DMS79 treated with DMSO at 0.1 percent for 48 hours (cell line): ENCODE measurements at places on chromosomes 16 and 17.

GRCh38 chr16:84940670-84941551 lies 70.4 kb downstream of the ZDHHC7 start:
- no peak for DNase-seq

GRCh38 chr16:74079232-74079586 lies 217.4 kb upstream of the PSMD7 start:
- DNase-seq: no peak

DNA sequence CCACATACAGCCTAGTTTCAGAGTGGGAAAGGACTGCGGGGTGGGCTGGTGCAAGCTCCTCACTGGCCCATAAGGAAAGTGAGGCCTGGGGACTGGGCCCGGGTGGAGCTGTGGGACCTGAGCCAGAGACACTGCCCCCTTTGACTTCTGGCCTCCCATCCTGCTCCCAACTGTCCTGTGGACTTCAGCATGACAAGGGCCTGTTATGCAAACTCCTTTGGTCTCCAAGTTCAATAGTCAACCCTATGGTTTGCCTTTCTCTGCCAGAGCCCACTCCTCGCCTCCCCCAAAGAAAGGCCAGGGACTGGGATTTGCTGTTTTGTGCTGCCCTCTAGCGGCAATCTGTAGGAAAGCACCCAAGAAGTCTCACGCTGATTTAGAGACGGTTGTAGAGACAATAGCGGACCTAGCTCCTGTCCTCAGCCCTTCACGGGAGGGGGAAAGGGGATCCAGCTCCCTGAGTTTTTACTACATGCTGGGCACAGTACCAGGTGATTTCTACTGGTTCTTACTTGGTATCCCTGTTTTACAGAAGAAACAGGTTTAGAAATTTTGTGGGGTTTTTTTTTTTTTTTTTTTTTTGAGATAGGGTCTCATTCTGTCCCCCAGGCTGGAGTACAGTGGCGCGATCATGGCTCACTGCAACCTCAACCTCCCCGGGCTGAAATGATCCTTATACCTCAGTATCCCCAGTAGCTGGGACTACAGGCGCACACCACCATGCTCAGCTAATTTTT lies 1.2 kb upstream of the TLCD3B start:
- peak; percentile 86 for DNase-seq

GRCh38 chr17:58267347-58268324 lies 13.1 kb downstream of the MPO start:
- no peak for DNase-seq

DNA sequence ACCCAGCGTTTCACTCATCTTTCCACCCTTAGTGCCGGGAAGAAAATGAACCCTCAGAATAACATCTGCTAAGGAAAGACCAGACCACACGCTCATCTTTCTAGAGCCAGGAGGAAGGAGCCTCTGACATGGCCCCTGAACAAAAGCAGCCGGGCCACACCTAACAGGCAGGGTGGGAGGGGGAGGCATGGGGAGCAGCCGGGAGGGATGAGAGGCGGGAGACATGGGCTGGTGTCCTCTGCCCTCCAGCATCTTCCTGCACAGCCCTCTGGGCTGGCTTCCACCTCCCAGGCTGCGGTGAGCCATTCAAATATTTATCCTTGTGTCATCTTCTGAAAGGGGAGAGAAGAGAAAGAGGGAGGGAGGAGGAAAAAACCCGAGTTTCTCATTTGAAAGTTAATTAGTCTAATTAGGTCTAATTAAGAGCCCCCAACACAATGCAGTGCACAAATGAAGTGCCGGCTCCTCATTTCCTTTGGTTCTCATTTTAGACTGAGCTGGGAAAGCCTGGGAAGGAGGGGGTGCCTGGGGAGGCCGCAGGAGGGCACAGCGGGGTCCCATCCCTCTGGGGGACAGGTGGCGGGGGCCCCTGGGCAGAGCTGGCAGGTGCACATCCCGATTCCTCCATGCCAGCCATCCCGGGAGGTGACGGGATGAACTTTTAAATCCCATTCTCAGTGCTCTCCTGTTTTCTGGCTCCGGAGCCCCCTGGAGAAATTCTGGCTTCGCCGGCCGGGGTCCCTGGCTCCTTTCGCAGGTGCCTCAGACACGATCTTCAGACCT lies 90.5 kb downstream of the ENGASE start:
- DNase-seq: no peak

DNA sequence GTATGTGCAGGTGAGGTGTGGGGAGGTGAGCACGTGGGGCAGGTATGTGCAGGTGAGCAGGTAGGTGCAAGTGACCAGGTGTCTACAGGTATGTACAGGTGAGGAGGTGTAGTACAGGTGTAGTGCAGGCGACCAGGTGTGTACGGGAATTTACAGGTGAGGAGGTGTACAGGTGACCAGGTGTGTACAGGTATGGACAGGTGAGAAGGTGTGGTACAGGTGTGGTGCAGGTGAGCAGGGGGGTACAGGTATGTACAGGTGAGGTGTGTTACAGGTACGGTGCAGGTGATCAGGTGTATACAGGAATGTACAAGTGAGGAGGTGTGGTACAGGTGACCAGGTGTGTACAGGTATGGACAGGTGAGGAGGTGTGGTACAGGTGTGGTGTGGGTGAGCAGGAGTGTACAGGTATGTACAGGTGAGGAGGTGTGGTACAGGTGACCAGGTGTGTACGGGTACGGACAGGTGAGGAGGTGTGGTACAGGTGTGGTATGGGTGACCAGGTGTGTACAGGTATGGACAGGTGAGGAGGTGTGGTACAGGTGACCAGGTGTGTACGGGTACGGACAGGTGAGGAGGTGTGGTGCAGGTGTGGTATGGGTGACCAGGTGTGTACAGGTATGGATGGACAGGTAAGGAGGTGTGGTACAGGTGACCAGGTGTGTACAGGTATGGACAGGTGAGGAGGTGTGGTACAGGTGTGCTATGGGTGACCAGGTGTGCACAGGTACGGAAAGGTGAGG lies 12.8 kb upstream of the DBNDD1 start:
- DNase-seq: no peak

DNA sequence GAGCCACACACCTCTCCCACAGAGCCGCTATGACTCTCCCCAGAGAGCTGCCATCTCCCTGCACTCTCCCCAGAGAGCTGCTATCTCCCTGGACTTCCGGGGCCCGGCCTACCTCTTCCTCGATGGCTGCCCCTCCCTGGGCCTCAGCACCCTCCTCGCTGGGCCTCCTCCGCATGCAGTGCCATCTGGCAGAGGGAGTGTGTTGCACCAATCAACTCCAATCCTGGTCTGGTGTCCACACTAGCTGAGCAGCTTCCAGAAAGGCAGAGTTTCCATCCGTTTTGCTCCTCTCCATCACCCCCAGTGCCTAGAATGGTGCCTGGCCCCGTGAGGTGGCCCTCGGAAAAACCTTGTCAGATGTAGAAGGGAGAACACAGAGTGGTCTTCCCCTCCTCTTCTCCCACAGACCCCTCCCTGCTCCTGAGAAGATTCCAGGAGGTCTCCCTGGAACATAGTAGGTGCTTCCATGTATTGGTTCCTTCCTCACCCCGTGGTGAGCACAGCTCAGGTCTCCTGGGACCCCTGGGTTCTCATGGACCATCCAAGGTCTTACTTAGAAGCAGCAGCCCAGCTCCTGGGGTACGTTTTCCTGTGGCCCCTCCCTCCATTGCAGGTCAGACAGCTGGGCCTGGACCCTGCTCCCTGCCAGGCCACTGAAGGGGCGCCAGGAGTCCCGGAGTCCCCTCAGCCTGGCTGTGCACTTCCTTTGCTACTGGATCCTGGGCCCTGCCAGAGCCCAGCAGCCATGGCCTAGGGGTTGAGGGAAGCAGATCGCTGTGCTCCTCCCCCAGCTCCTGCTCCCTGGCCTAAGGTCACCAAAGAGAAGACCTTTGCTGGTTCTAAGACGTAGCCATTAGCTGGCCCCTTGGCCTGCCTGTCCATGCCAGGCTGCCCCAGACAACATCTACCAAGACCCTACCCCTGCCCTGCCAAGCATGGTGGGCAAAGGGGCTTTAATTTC lies 233.8 kb upstream of the GSE1 start:
- DNase-seq: no peak

DNA sequence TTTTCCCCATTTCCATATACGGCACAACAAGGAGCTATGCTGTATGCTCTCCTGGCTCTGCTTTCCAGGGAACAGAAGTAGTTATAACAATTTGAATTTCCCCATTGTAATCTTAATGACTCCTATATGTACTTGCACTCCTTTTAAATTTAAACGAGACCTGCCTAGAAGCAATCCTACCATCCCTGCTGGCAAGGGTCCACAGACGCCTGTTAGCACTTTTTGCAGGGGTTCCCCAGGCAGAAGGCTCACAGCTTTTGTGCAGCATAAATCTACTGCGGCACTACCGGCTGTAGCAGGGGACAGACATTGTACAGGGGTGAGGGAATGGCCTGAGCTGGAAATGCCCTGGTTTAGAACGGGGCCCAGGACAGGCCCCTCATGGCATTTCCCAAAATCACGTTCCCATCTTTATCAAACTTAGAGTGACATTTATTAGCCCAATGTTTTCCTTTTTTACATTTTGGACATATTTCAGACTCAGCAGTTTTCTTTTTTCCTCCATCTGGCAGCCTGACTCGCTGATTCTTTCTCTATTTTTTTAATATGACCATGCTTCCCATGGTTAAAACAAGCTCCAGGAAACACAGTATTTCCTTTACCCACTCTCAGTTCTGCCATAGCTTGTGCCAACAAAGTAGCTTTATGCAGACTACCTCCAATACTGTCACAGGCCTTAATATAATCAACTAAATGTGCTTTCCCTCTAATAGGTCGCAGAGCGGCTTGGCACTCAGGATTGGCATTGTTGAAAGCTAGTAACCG lies 35.4 kb upstream of the USP22 start:
- no peak for DNase-seq

- no peak for DNase-seq
Measured at GRCh38 chr16:1176280-1176897, 23.5 kb downstream of the CACNA1H start.

DNA sequence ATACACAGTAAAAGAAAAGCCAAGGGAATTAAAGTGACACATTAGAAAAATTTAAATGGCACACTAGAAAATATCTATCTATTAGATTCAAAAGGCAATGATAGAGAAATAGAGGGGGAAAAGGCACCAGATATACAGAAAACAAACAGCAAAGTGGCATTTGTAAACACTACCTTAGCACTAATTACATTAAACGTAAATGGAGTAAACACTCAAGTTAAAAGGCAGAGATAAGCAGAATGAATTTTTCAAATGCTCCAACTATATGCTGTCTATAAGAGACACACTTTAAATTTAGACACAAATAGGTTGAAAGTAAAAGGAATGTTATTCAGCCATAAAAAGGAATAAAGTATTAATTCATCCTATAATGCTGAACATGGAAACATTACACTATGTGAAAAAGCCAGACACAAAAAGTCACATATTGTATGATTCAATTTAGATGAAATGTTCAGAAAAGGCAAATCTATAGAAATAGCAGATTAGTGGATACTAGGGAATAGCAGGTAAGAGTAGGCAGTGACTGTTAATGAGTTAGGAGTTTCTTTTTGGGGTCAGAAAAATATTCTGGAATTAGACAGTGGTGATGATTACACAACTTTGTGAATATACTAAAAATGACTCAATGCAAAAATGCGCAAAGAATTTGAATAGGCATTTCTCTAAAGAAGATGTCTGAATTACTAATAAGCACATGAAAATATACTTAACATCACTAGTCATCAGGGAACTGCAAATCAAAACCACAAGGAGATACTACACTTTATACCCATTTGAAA lies 92.4 kb downstream of the BRIP1 start:
- no peak for DNase-seq

GRCh38 chr17:7060165-7060891 lies 16.4 kb upstream of the SLC16A11 start:
- DNase-seq: no peak

GRCh38 chr17:16027708-16028584 lies 28.3 kb downstream of the TTC19 start:
- no peak for DNase-seq

DNA sequence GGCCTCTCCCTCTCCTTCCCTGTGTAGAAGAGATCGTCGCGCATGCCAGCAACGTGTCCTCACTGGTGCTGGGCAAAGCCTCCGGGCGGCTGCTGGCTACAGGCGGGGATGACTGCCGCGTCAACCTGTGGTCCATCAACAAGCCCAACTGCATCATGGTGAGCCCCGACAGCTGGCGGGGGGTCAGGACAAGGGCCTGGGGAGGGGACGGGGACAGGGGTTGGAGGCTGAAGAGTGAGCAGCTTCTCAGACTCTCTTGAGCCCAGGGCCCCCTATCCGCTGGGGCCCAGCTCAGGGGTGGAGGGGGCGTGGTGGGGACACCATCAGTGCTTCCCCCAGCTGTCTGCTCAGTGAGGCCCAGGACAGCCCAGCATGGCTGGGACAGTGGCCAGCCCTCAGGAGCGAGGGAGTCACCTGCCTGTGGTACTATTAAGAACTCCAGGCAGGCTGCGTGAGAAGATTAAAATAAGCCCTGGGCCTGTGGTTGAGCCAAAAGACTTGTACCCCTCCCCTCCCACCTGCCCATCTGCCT lies 6.2 kb downstream of the KATNB1 start:
- DNase-seq: no peak

DNA sequence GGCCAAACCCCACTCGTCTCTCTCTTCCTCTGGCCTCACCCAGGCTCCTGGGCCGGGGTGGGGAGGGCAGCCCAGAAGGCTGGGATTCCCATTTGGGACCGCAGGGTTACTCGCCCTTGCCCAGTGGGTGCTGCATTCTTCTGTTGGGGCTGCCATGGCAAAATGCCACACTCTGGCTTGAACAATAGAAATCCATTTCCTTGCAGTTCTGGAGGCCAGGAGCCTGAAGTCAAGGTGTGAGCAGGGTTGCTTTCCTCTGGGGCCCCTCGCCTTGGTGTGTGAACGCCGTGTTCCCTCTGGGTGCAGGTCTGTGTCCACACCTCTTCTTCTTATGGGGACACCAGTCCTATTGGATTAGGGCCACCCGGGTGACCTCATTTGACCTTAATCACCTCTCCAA lies 105.8 kb upstream of the GSE1 start:
- DNase-seq: no peak

DNA sequence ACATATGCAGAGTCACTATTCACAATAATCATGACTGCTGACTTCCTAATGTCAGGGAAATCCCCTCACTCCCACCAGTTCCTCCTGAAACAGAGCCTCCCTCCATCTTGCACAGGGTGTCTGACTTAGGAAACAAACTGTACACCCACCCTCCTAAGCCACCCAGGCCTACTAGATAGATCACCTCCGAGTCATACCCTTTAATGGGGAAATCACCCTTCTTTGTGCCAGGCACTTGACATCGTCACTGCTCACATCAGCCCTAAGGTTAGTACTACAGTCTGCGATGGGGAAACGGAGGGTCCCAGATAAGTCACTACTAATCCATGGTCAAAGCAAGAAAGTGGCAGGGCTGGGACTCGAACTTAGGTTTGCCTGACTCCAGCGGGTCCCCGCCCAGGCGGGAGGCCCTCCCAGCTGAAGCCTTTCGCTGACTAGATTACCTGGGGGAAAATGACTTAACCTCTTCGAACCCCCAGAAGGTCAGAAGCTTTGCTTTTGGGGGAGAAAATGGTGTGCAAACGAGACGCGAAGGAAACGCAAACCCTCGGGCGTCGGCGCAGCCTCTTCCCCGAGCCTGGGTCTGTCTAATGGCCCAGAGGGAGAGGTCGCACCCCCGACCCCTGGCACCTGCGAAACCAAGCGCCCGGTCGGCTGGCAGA lies 3.4 kb upstream of the MLLT6 start:
- peak; percentile 67 for DNase-seq
